Activated gamma-delta T cell treated with Interleukin-2 at 50 U/mL for 16 hours (primary cell): ENCODE measurements at places on chromosomes 3 and 15.

GRCh38 chr15:37733628-37734027 is 200.8 kb upstream of the TMCO5A start:
- DNase-seq, result no peak

DNA sequence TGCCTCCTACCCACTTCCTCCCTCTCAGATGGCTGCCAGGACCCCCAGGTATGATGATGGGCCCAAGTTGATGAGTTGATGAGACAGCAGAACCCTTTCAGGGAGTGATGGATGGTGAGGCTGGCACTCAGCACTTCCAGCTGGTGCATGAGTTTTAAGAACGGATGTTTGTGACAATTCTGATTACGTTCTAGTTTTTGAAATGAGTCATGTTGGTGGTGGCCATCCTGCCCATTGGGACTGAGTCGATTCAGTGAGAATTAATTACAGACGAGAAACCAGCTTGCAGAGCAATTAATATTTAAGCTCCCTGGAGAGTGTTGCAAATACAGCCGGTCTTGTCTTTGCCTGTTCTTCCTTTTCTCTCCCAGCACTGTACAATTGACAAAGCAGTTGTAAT is 56.9 kb upstream of the NR2C2 start:
- no peak for DNase-seq

GRCh38 chr15:90986790-90987507 is 7.4 kb downstream of the PRC1 start:
- DNase-seq, result no peak

DNA sequence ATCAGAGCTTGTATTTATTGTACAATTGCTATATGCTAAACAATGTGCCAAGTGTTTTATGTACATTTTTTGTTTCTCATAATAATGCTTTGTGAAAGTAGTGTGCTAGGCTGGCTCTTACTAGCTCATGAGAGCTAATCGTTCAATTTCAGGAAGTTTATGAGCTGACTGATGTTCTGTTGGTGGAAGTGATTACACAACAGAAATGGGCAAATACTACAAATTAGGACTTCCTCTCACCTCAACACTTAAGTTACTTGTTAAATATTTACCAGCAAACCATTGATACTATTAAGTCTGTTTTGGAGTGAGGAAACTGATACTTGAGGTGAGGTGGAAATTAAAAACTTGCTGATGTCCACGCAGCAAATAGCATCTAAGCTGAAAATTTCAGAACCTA is 32.3 kb downstream of the SLC9C1 start:
- DNase-seq, result no peak

GRCh38 chr3:173719585-173719984 is 322.0 kb downstream of the NLGN1 start:
- DNase-seq, result no peak

GRCh38 chr3:71102111-71102983 is 481.2 kb downstream of the FOXP1 start:
- DNase-seq, result no peak

DNA sequence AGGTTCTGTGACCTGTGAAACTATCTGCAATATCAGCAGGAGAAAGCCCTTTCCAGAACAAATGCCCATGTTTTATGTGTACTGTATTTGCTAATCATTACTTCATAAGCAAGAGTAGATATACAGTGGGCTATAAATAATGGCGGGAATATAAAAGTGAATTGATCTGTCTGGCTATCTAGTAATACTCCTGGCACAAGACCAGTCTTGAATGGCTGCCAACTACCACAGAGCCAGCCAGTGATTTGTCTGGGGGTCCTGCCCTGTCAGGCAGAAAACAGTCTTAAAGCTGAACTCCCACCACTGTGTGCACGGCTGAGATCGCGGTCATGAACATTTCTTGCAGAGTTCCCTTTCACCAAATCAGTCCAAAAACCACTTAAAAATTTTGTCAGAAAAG is 176.3 kb downstream of the MEIS2 start:
- no peak for DNase-seq

DNA sequence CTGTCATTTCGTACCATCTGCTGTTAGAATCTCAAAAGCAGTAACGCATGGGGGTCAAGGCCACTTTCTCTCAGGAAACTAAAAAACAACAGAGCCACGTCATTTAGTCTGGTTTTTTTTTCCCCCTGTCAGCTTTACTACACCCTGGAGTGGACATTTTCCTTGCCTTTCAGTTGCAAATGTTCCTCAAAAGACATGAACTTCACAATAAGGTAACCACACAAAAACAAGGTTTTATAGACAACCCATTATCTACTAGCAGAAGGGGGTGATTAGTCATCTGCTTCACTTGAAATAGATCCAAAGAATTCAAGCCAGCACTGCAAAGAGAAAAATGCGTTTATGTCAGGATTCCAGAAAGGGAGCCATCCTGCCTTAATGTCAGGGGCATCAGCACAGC is 171.8 kb upstream of the CDIN1 start:
- DNase-seq, result no peak

DNA sequence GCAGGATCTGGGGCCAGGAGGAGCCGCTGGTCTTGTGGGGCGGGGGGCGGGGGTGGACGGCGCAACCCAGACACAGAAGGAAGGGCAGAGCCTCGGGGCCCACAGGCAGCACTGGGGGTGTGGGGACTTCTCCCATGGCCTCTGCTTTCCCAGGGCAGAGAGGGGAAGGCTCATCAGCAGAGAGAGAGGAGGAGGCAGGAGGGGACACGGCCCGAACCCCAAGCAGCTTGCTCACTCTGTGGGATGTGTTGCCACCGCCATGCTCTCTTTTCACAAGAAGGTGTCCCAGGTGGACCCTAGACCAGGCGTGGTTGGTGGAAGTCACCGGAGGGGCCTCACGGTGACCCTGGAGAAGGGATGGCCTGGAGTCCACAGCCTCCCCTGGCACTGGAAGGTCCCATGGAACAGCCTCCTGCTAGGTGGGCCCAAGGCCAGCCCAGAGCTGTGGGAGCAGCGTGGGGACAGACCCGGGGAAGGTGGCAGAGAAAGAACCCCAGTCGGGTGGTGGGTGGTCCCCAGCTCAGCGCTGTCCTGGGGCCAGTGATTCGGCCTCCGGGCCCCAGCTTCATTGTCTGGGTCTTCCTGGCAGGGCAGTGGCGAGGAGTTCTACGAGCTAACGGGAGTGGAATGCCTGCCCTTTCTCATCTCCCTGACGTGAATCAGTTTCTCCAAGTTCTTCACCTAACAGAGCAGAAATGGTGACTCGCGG is 46.8 kb upstream of the PCSK6 start:
- no peak for DNase-seq

DNA sequence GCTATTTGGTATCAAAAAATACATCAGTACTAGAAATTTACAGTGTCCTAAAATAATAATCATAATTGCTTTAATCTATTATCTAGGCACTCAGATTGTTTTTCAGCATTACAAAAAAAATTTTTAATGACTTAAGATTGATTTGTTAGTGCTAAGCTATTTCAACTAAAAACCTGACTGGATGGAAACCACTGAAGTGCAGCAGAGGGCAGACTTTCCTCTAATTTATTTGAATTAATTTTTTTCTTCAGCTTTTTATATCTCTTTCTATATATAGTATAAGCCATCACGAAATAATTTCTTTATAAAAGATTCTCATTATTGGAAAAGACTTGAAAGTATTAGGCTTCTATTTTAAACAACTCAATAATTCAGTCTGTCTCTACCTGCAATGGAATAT is 131.4 kb downstream of the IQCH start:
- DNase-seq, result no peak

DNA sequence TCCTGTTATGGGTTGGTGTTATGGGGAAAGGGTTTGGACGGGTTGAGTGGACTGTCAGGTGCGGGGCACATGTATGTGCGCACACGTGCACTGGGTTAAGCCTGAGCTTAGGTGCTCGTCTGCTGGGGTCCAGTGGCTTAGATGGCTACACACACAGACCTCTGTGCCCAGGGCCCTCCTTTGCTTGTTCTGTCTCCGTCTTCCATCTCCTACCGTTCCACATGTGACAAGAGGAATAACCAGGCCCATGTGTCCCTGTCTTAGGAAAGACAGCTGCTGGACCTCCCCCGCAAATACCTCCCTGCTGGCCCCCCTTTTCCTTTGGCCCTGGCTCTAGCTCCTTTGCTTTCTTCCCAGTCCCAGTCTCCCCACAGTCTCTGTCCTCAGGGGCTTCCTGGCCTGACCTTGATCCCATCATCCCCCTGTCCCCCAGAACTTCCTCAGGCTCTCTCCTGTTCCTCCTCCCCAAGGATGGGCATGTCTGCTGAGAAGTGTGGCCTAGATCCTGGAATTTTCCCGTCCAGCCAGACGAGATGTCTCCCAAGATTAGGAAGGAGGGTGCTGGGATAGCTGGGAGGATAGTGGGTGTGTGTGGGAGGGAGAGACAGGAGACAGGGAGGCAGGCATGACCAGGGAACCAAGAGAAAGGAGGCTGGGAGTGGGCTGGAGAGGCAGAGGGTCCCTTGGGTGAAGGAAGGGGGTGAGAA is 797 bp upstream of the THPO start:
- no peak for DNase-seq

GRCh38 chr15:91255670-91256192 is 155.7 kb downstream of the SV2B start:
- DNase-seq, result no peak

DNA sequence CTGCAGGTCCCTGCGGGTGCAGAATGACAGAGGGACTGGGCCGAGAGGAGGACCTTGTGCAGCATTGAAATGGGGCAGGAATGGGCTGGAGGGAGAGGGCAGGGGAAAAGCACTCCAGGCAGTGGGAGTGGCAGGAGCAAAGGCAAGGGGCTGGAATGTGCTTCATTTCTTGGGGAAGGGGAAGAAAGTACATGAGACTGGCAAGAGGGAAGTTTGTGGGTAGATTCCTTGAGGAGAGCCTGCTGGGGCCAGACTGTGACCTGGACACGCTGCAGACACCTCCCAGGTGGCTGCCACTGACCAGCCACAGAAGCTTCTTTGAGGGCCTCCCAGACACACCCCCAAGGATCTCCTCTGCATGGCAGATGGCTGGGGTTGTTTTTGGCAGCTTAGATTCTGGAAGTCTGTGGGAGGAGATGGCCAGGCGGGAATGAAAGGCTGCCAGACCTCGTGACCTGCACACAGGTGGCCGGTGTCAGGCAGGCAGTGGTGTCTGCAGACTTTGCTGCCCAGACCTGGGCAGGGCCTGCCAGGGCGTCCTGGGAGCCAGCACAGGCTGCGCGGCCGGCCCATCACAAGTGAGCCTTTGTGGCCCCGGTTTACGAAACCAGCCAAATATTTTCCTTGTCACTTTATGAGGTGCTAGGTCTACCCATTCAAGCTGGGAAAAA is 53.1 kb downstream of the SPSB4 start:
- DNase-seq, result no peak

GRCh38 chr3:11591391-11592282 is 52.1 kb downstream of the VGLL4 start:
- no peak for DNase-seq
